ENCODE measurements at places on chromosomes 1 and 21.

DNA sequence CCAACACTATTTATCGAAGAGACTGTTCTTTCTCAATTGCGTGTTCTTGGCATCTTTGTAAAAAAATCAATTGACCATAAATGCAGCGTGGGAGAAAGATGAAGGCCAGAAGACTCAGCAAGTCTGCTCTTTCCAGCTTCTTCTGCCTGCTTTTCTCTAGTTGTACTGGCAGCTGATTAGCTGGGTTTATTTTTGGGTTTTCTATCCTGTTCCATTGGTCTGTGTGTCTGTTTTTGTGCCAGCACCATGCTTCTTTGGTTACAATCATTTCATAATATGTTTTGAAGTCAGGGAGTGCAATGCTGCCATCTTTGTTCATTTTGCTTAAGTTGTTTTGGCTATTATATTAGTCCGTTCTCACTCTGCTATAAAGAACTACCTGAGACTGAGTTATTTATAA is 201.8 kb upstream of the B3GALT2 start:
- DNase-seq, result no peak

DNA sequence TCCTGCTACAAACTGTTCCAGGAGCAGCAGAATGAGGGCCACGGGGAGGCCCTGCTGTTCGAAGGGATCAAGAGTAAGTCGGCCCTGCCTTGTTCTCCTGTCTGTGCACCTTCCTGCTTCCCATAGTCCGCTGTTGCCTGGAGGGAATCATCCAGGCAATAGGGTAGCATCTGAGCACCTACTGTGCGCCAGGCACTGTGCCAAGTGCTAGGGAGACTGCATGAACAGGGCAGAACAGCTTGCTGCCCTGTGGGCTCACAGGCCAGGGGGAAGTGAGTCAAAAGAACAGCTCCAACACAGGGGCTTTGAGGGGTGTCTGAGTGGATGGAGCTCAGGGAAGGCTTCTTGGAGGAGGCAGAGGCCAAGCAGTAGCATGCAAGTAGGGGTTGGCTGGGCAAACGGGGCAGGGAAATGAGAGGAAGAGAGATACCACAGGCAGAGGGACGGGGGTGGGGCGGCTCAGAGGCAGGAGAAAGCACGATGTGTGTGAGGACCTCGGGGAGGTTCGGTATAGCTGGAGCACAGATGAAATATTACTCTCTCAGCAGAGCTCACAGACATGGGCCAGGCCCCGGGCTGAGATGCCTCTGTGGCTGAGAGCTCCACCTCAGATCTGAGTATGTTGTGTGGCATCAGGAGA is 15.5 kb upstream of the PADI6 start:
- DNase-seq, result no peak

DNA sequence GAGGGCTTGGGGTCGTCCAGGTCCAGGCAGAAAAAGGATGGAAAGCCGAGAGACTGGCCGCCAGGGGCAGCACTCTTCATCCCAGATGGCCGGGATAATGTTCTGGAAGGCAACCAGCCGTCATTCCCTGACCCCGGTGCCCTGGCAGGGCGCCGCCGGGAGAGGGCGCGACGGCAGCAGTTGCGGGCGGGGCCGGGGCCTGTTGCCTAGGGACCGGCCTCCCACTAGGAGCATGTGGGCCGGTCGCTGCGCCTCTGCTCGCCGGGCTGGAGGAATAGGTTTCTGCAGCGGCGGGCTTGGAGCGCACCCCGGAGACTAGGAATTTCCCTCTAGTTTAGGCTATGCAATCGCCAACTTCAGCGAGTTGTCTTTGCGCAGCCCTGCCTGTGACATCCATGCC is 11.0 kb downstream of the DMRTB1 start:
- DNase-seq, result no peak

DNA sequence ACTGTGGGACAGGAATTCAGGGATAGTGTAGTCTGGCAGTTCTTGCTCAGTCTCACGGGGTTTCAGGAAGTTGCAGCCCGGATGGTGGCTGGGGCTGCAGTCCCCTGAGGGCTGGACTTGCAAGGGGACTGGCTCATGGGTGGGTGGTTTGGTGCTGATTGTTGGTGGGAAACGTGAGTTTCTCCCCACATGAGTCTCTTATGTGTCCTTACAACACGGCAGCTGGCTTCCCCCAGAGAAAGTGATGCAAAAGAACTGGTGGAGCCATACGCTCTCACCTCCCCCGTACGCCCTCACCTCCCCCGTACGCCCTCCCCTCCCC is 64.9 kb downstream of the EVA1C start:
- DNase-seq, result peak; percentile 47

DNA sequence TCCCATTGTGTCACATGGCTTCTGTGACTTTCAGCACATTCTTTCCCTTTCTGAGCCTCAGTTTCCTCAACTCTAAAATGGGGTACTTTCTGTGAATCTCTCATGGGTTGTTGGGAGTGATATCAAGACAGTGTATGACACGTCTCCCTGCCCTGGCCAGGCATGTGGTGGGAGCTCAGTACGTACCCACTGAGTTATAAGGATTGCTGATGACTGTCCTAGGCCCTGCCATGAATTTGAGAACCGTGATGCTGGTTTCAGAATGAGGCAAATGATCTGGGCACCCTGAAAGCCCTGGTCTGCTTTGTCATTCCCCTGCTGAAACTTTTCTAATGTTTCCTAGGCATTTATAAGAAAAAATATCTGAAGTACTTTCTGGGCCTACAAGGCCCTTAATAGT is 3.6 kb downstream of the ZNF362 start:
- DNase-seq, result no peak

DNA sequence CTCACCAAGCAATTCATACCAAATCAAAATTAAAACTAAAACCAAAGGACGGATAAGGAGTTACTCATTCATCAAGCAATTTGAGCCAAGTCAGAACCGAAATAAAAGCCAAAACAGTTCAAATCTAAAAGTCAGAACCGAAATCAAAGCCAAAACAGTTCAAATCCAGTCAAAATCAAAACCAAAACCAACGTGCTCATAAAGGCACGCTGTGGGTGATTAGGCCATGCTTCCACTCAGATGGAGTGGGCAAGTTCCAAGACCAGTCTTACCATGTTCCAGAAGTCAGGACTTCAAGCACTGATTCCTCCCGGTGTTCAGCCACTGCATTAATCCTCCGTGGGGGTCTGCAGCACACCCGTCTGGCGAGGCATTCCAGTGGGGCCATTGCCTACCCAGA is 409.3 kb downstream of the TGFB2 start:
- DNase-seq, result no peak

DNA sequence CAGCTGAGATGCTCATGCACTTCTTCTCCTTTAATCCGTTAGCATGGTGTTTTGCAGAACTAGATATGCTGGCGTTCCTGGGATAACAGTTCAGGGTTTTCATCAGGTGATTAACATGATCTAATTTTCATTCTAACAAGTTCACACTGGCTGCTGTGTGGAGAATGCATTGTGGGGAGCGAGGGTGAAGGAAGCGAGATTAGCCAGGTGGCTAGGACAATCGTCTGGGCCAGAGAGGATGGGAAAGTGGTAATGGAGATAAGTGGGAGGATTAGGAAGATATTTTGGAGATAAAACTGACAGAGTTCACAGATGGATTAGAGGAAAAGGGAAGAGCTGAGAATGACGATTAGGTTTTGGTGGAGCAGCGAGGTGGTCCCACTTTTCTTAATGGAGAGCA is 138.1 kb upstream of the MAGI3 start:
- no peak for DNase-seq

GRCh38 chr1:154417338-154417608 is 12.1 kb downstream of the IL6R start:
- DNase-seq, result no peak

DNA sequence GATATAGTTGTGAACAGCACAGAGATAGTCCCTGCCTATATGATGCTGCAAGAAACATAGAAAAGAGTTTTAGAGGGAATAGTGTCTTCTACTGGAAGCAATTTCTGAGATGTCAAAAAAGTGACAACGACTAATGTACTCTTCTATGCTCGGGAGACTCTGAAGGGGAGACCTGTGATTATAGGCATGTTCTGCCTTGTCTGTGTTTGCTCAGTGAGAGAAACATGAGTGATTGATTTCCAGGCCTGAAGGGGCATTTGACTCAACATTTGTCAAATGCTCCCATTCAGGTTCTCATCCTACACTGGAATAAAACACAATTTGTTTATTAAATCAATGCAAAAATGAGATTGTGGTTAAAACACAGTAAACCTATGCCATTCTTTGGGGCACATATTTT is 131.8 kb downstream of the CTH start:
- no peak for DNase-seq
